ENCODE measurements at places on chromosomes 3 and 15. TPM values are rescaled to one million over a fixed set of nuclear protein-coding genes. Genes with fewer than 3 reads are reported as not detected.
A peak's percentile ranks its signal among the peaks of the same experiment; 100 is the strongest.

ZNF860 gene
- total RNA-seq, result 3.9 TPM

DNA sequence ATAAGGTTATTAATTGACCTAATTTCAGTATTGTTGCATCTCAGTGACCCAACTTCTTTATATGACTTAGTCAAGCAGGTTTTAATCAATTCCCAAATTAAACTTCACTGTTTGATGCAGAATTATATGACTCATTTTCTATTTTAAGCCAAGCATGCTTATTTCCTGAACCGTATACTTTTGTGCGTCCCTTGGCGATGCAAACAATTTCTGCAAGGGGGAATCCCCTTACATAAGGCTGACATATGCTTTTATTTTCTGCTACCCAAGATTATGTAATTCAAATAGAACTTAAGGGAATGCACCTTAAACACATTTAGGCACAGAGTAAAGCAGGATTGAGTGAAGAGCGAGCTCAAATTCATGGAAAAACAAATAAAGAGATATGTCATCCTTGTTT, 303.9 kb downstream of the PDCD6IP start:
- no peak for DNase-seq

DNA sequence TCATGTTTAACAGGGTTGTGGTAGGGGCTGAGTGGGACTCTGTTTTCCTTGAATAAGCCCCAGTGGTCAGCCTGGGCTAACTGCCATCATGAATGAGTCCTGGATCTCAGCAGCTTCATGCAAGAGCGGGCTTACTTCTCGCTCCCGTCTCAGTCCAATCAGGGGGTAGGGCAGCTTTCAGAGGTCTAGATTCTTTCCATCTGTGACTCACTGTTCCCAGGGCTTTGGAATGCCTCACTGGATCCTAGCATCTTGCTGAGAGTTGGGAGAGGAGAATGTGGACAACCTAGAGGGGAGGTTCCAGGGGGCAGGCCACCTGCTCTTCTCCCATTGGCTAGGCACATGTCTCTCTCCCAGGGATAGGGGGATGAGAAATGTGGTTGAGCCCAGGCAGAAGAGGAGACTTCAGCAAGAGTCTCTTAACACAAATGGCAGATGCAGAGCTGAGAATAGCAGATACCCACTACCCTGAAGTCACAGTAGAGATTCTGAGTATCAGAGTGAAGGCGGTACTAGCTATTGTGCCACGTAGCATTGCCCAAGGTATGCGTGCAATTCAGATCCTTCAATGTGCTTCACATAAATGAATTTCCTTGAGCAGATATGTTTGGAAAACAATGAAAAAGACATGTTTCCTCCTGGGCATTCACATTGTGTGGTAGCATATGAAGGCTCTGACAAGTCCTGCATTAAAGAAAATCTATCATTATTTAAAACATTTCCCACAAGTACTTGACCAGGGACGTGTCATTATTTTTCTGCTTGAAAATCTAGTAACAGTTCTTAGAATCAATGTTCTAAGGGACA, 257.7 kb upstream of the PROK2 start:
- DNase-seq, result no peak

SLC24A5 gene
- total RNA-seq, result not detected

DNA sequence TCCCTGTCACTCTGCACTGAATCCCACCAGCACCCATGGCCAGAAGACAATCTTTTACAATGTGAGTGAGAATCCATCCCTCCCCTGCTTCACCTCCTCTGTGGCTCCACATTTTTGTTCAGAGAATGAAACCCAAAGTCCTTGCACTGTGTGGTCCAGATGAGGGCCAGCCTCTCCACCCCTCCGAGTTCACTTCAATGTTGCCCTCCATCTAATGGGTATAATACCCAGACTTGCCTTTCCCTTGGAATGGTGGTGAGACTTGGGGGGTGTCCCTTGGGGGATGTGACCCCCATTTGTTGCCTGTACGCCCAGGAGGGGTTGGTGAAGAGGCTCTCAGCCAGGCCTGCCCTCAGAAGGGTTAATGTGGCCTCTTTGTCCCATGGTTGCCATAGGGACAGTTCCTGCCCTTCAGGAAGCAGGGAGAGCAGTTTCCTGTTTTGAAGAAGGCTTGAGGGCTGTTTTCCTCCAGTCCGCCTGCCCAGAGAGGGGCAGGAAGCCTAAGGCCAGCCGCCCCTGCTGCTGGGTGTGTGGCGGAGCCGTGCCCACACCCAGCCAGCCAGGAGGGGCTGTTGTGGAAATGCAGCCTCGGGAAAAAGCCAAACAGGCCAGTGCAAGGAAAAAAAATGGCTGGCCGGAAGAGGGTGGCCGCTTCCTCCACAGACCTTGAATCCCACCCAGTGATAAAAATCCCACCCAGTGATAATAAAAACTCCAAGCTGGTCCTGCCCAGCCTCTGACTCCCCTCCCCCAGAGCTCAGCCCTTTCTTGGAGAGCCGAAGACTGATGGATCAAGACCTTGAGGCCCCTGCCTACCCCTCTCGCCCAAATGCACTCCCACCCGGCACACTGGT, 14.6 kb upstream of the FGD5 start:
- DNase-seq, result peak; percentile 10

- DNase-seq, result no peak
Measured at GRCh38 chr3:54507876-54508460, 385.6 kb downstream of the CACNA2D3 start.

PRSS50 gene
- total RNA-seq, result not detected

FOXL2 gene
- total RNA-seq, result not detected

- no peak for DNase-seq
Measured at GRCh38 chr15:75446151-75446550, 5.3 kb downstream of the SIN3A start.

DNA sequence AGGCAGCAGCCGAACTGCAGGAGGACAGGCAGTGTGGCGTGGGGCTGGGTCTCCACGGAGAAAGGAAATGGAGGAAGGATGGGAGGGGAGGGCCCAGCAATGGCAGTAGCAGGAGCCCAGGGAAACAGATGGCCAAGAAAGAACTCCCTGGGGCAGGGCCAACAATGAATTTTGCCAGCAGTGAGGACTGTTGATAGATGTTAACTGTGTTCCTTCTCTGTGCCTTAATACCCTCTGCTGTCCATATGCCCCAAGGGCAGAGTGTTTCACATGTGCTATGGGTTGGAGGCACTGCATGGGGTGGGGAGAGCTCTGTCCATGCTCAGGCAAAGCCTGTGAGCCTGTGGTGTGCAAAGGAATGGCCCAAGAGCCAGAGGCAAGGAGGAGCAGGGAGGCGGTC, 70.8 kb upstream of the POMGNT2 start:
- DNase-seq, result no peak

GRCh38 chr3:57827757-57828156, 71.6 kb downstream of the SLMAP start:
- DNase-seq, result no peak

AADACL2 gene
- total RNA-seq, result not detected

DNA sequence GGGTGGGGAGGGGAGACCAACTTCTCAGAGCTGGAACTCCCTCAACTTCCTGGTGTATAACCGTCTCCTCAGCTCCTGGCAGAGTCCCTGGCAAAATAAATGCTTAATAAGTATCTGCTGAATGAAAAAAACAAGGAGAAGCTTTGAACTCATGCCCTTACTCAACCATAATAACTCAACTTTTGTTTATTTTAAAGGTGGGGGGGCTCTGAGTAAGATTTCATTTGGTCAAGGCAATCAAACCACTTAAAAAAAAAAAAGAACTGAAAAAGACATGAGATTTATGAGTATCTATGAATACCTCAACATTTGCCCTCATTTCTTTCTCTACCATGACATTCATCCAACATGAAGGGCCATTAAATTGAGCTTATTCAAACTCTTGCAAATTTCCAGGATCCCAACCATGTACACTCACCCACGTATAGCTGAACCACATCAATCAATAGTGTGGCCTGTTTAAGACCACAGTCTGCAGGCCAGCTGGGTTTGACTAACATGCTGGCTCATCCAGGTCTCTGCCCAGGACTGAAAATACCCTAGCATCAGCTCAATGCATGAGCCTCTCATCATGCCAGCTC, 157.9 kb downstream of the FOXP1 start:
- no peak for DNase-seq

DNA sequence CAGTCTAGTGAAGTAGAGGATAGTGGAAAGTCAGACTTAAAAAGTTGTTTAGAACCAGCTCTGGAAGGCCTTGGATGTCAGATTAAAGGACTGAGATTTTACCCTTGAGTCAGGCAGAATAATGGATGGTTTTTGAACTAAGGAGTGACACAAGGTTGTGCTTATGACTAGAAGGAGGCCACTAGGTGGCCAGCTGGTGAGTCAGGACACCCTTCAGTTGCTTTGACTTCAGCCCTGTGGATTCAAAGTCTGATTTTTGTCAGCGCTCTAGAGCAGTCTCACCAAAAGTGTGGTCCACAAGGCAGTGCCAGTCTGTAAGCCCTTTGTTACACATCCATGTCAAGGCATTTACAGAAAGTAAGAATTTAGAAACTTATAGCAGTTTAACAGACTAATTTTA, 3.8 kb upstream of the GABPB1 start:
- DNase-seq, result peak; percentile 75

DNA sequence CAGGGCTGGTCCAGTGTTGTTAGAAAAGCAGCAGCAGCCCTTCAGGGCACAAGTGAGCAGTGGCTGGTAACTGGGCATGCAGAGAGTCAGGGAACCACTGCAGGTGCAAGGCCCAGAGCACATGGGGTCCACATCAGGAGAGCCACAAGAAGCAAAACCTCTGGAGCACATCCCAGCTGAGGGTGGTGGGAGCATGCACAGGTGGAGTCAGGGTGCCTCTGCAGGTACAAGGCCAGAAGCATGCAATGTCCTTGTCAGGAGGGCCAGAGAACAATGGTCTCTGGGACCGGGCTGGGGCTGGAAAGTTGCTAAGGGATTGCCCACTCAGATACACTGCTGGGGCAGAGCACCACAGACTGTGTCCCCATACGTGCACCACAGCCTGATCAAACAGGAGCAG, 226.1 kb upstream of the UBE2E2 start:
- no peak for DNase-seq

- no peak for DNase-seq
Measured at GRCh38 chr15:63191895-63192618, 2.7 kb downstream of the RAB8B start.

- DNase-seq, result no peak
Measured at GRCh38 chr15:21262851-21263425, 177.4 kb downstream of the POTEB3 start.

TRPC1 gene
- total RNA-seq, result 0.21 TPM

KLHL40 gene
- total RNA-seq, result not detected

GRCh38 chr3:110568246-110568645, 503.4 kb upstream of the NECTIN3 start:
- no peak for DNase-seq

C3orf85 gene
- total RNA-seq, result not detected

DNA sequence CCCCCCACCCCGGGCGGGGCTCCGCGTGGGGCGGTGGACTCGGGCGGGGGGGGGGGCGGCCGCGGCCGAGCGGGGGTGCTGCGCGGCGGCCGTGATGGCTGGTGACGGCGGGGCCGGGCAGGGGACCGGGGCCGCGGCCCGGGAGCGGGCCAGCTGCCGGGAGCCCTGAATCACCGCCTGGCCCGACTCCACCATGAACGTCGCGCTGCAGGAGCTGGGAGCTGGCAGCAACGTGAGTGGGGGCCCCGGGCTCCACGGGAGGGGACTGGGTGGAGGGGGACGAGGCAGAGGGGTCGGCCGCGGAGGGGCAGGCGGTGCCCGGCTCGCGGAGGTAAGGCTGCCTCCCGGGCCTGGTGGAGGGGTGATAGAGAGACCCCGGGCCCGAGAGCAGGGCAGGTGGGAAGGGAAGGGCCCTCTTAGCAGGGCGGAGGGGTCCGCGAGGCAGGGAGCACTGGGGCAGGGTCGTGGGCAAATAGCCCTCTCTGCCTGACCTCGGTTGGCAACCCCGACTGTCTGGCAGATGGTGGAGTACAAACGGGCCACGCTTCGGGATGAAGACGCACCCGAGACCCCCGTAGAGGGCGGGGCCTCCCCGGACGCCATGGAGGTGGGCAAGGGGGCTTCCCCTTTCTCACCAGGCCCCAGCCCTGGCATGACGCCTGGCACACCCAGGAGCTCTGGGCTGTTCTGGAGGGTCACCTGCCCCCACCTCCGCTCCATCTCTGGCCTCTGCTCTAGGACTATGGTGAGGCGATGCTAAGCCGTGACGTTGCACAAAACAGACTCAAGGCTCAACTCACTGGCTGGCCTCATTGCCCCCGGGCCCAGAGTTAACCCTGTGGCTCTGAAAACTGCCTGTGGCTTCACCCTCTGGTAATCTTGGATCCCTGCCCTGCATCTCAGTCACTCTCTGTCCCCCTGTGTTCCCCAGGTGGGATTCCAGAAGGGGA, at the start of gene ECE2:
Gene ECE2 (plus strand): TSS at position 62 of the 950 bp plus-strand sequence. CDS start 132 bp downstream, at position 194.
- DNase-seq, result no peak

- no peak for DNase-seq
Measured at GRCh38 chr15:74340150-74340549, 27.3 kb downstream of the CYP11A1 start.

GRCh38 chr3:116863822-116864589, 154.4 kb downstream of the TUSC7 start:
- DNase-seq, result peak; percentile 38

GRCh38 chr15:101538996-101539395, 49.5 kb upstream of the PCSK6 start:
- no peak for DNase-seq

P3H2 gene
- 3.1 TPM for total RNA-seq

GRCh38 chr15:92578096-92578835, 77.3 kb downstream of the FAM174B start:
- no peak for DNase-seq

DNA sequence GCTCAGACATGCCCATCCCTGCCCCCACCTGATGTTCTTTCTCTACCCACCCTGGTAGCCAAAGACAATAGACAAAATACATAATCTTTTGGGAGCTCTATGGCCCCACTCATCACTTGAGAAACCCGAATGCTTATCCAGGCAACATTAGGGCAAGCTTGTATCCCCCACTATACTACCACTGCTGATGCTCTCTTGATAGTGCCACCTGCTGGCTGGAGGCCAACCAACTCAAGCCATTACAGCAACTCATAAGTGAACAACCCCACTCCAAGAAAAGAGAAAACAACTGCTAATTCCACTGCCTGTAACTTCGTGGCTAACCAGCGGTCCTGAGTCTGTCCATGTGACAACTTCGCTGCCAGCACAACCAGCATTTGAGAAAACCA, 342.5 kb upstream of the TGFBR2 start:
- DNase-seq, result no peak

DNA sequence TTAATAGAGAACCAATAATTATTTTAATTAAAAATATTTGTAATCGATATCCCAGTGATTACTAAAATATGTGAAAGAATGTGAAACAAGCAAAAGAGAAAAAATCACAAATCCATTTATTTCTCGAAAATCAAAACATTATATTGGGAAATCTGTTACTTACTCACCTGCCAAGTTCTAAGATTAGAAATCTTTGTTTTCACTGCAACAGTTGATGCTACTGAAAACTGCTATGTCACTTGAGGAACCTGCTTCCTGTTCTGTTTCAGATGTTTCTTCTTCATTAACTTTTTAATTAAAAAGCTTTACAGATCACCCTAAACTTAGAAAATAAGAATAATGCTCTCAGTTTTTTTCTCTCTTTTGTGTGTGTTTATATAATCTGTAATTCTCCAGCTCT, 13.7 kb upstream of the DPH6 start:
- no peak for DNase-seq

GRCh38 chr3:25056036-25056755, 371.9 kb upstream of the RARB start:
- DNase-seq, result no peak

Measured in HT-29 (cell line).